ENCODE measurements at places on chromosomes 1 and 21.

- DNase-seq: no peak
Observed at GRCh38 chr1:157399343-157399983, 152.9 kb downstream of the FCRL5 start.

DNA sequence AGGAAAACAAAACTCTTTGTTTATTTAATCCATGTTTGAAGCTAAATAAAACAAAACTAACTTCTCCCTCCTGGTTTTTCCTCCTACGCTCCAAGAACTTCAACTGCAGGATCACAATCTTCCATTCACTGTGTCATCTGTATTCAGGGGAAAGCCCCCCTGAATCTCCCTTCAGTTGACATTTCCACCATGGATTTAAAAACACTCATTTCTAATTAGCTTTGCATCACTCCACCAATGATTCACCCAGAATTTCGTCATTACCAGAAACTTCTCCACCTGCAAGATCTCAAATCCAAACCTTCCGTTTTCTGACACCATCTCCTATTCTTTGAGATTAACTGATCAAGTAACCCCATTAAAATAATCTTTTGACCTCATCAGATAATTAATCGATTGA lies 10.9 kb upstream of the RGS5 start:
- no peak for DNase-seq

GRCh38 chr1:109398343-109399225 lies 866 bp upstream of the SORT1 start:
- no peak for DNase-seq

GRCh38 chr1:93362237-93362636 lies 16.5 kb downstream of the DR1 start:
- no peak for DNase-seq

GRCh38 chr1:207952617-207953542 lies 42.0 kb upstream of the CD34 start:
- DNase-seq: no peak

DNA sequence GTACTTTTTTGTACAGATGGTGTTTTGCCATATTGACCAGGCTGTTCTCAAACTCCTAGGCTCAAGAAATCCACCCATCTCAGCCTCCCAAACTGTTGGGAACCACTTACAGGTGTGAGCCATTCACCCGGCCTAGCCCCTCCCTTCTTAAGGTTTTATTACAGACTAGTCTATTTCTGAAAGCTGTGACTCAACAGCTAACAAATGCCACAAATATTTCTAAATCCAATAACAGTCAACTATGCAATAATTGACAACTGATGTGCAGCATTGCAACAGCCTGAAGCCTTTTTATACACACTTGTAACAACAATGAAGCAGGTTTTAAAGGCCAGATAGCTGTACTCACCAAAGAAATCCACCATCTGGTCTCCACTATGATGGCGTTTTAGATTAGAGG lies 51.4 kb downstream of the GRIK1 start:
- no peak for DNase-seq

DNA sequence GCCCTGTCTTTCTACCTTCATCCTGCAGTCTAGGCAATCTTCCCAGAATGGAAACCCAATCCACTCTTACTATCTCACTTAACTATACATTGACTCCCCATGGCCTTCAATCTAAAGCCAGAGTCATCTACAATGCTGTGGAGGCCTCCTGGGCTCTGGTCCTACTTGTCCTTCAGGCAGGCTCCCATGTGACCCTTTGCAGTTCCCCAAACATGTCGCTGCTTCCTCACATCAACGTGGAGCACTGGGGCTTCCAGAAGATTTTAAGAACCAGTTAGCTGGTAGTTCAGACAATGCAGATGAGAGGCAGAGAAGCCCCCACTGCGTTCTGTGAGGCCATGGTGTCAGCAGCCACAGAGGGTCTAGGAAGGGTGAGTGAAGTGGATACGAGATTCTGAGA lies 18.6 kb downstream of the LYPD8 start:
- DNase-seq: no peak

GRCh38 chr1:206589206-206589605 lies 23.1 kb downstream of the EIF2D start:
- no peak for DNase-seq

- DNase-seq: no peak
Observed at GRCh38 chr1:152907686-152908601, at the start of gene IVL. Gene IVL (plus strand): TSS chr1:152908546. CDS start chr1:152909798, 1,252 bp downstream.

DNA sequence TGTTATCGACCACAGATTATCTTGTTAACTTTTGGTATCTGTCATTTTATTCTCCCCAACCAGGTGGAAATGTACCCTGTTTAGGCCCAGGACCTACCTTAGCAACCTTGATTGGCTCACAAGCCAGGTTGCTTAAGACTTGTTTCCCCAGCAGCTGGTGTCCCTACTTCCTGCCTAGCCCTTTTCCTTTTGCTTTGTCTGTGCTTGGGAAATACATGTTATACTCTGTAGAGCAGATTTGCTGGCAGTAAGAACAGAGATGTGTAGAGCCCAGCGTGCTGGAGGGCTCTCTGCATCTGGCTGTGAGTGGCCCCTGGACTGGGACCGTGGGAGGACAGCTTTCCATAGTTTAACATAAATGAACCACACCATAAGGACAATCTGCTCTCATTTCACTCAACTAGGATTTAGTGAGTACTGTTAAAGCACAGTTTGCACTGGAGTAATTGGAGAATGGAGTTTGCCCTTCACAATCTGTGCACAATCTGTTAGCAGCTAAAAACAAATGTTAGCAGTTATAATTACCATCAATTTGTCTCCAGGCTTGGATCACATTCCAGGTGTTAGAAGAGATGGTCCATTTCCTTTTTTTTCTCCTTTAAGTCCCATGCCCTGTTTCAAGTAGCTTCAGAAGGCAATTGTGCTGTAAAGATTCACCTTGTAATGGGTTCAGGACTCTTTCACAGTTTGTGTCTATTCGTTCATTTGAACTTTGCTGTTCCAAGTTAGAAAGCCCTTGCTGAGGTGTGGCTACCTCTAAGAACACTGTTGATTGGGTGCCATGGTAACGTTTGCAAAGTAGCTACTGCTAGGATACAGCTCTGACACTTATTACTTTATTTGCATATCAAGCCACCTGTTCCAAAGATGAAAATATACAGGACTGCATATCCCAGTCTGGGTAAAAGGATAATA lies at the start of gene APOBEC4:
Gene APOBEC4 (minus strand): TSS at position 770 of the 915 bp plus-strand sequence. CDS start 4,535 bp downstream, outside the sequence.
- no peak for DNase-seq

GRCh38 chr1:30450148-30450817 lies 273.1 kb downstream of the MATN1 start:
- DNase-seq: no peak
